ENCODE measurements at places on chromosomes 7 and 10.

- no peak for DNase-seq
These were observed 2.6 kb upstream of the FRMPD2 start for GRCh38 chr10:48277093-48277492.

- DNase-seq, result no peak
These were observed 1226.7 kb upstream of the LRRN3 start for GRCh38 chr7:109864230-109864629.

- DNase-seq, result no peak
These were observed 160.6 kb downstream of the ADARB2 start for GRCh38 chr10:1576467-1577372.

- DNase-seq, result no peak
These were observed 156.9 kb upstream of the C7orf33 start for GRCh38 chr7:148433521-148434180.

DNA sequence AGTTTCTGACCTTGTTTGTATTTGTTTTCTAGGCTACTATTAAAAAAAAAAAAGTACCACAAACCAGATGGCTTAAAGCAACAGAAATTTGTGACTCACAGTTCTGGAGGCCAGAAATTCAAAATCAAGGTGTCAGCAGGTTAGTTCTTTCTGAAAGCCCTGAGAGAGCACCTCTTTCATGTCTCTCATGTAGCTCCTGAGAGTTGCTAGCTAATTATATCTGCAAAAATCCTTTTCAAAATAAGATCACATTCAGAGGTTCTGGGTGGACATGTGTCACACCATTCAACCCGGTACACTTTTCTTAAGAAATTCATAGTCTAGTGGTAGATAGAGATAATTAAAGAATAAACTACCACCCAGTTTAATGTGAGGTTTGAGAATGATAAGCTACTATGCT, 888.6 kb downstream of the GRID1 start:
- no peak for DNase-seq

DNA sequence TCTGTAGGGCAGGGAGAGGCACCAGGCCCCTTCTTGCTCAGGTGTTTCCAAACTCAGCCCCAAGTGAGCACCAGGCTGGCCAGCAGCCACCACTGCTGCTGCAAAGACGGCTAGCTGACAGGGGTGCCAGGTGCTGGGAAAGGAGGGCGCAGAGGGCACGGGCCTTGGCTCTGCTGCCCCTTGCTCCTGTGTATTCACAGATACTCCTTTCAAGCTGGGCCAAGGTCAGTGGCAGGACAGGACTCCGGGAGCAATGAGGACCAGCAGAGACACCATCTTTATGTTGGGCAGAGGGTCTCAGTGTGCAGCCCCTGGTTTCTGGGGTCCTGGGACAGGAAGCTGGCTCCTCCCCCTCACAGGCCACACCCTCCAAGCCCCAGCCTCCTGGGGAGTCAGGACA, 110.1 kb downstream of the SMURF1 start:
- DNase-seq, result no peak

GRCh38 chr7:1211611-1212010, 21.1 kb upstream of the UNCX start:
- no peak for DNase-seq

- DNase-seq, result no peak
These were observed 11.8 kb downstream of the CCSER2 start for GRCh38 chr10:84340187-84340586.

DNA sequence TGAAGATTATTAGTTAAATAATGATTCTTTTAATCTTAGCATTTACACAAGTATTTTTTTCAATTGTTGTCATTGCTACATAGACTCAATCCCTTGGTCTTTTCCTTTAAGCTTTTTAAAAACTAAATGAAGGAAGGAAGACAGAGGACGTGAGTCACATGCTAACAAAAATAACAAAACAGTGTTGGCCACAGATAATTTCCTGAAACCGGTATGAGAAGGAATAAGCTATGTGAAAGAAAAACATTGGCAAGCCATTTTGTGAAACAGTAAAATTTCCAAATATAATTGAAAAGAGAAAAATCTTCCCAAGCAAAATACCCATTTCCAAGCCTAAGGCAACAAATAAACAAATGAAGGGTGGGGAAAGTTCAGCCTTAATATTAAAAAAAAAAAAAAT, 223.0 kb downstream of the AHR start:
- no peak for DNase-seq
